ENCODE measurements at places on chromosomes 5 and 9.

DNA sequence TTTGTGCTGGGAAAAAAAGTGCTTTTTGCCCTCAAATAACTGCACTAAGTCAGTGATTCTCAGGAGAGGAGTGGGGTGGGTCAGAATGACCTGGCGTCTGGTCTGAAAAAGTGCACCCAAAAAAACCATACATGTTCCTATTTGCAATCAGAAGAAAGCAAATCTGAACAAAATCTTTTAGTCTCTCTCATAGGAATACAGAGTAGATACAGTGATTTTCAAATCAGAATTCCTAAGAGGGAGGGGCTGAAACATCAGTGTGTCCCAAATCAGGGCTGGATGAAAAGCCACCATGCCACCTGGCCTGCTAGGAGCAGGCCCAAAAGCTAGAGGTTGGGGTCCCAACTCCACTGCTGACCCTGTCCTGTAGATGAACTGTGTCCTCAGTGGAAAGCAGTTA lies 66.8 kb downstream of the RAPGEF1 start:
- no peak for DNase-seq

DNA sequence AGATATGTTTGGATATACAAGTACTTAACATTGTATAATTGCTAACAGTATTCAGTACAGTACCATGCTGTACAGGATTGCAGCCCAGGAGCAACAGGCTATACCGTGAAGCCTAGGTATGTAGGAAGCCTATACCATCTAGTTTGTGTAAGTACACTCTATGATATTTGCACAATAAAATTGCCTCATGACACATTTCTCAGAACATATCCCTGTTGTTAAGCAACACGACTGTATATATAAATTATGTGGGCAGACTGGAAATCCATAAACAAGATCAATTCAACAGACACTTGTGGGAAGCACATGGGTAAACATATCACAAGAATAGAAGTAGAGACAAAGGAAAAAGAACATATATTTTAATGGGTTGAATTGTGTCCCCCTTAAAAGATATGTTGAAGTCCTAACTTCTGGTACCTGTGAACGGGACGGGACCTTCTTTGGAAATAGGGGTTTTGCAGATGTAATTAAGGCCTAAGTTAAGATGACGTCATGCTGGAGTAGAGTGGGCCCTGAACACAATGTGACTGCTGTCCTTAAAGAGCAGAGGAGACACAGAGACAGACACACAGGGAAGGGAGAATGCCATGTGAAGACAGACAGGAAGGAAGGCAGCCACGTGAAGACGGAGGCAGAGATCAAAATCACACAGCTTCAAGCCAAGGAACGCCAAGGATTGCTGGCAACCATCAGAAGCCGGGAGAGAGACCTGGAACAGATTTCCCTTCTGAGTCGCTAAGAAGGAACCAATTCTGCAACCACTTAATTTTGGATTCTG lies 76.3 kb downstream of the SCAI start:
- DNase-seq = no peak

- DNase-seq = no peak
These were observed 328.6 kb downstream of the ENC1 start for GRCh38 chr5:74311961-74312360.

- no peak for DNase-seq
These were observed 31.8 kb upstream of the FABP6 start for GRCh38 chr5:160197341-160198144.

DNA sequence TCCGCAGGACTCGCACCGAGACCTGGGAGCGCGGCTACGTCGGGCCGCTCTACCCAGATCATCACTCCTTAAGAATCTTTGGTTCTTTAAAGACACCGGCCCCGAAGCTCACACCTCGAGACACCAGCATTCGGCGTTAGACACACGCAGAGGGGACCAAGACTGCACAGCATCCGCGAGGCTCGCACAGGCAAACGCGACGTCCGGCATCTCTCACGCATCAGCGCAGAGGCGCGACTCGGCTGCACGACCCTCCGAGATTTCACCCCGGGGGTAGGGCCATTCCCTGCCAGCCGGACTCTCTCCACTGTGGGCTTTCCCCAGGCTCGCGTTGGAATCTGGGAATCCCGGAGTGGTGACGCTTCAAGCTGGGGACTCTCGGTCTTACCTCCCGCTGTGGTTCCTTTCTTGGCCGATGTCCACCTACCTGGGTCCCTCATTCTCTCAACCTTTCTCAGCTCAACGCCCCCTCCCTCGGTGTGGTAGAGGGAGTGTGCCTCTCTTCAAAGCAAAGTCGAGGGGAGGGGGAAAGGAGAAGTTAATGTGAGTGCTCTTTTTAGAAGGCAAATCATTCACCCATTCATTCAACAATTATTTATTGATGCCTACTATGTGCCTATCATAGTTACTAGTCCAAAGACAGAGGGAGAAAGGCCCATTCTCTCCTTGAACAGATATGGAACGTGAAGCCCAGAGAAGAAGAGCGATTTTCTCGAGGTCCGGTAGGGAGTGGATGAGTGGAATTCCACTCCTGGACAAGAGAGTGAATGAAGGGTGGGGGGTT lies 1.3 kb upstream of the HAND1 start:
- no peak for DNase-seq

DNA sequence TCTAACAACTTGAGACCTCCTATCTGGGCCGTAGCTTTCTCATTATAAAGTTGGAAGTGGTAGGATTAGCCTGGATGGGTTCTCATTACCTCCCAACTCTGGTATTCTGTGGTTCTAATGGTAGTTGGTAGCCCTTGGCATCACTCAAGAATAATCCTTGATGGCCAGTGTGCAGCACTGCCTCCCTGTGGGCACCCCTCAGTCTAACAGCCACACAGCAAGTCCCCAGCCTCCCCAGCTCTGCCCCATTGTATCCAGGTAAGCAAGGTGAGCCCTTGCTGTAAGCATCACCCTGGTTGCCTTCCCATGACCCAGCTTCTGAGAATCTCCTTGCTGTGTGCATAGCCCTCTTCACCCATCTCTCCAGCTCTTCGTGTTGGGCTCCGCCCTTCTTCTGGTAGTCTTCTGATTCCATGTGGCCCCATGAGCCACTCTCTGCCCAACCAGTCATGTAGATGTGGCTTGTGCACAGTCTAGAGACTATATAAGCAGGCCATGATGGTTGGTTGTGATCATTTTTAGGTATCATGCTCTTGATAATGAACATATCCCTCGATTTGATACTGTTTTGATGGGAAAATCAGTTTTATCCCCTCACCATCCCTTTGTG lies 57.6 kb upstream of the GRHPR start:
- DNase-seq = no peak

- DNase-seq = no peak
These were observed 103.1 kb upstream of the CLINT1 start for GRCh38 chr5:157961896-157962590.

GRCh38 chr5:35598707-35599370 lies 18.8 kb upstream of the SPEF2 start:
- DNase-seq = no peak

- no peak for DNase-seq
These were observed 160.2 kb downstream of the SH3GL2 start for GRCh38 chr9:17739022-17739421.

DNA sequence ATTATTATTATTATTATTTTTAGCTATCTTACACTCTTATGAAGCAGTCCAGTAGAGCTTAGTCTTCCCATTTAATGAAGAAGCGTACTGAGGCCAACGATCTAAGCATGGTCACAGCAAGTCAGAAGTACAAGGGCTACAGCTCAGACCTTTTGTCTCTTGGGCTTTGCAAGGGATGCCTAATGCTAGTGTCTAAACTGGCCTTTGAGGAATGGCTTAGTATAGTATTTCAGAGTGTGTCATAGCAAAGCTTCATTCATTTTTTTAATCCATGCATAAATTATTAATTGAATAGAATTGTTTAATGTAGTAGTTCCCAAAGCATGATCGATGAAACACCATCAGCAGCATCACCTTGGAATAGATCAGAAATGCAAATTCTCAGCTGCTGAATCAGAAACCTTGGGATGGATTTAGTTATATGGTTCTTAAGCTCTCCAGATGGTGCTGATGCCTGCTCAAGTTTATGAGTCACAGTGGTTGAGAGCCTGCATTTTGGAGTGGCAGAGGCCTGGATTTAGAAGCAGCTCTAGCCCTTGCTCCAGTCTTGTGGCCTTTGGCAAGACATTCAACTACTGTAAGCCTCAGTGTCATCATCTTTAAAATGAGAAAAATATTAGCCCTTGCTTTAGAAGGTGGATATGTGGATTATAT lies 6.1 kb downstream of the IL12B start:
- no peak for DNase-seq

DNA sequence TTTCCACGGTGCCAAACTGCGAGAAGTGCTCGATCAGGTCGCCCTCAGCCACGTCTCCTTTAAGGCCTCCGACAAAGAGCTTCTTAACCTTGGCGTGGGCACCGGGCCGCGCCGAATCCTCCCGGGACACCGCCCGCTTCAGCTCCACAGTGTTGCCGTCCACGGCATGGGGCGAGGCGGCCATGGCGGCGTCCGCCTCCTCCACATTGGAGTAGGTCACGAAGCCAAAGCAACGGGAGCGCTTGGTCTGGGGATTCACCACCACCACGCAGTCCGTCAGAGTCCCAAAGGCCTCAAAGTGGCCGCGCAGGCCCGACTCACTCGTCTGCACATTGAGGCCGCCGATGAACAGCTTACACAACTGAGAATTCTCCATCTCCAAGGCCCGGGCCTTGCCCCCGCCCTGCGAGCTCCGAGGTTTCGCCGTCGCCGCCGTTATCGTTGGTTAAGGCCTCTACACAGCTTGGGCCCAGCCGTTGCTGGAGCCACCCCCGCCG lies 424 bp downstream of the HNRNPA0 start:
- DNase-seq = no peak

DNA sequence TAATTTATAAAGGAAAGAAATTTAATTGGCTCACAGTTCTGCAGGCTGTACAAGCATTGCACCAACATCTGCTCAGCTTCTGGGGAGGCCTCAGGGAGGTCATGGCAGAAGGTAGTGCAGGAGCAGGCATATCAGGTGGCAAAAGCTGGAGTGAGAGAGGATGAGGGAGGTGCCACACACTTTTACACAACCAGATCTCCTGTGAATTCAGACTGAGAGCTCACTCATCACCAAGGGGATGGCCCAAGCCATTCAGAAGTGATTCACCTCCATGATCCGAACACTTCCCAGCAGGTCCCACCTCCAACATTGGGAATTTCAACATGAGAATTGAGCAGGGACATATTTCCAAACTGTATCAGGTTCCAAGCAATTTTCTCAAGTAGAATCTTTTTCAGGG lies 84.7 kb upstream of the BRINP1 start:
- DNase-seq = no peak

GRCh38 chr9:114037961-114038723 lies 40.0 kb downstream of the AMBP start:
- no peak for DNase-seq

Measured in activated CD4-positive, CD25-positive, alpha-beta regulatory T cell treated with anti-CD3 and anti-CD28 coated beads, Interleukin-2, amount 50 U/mL, for 16 hours (primary cell).